ENCODE measurements at places on chromosomes 3 and 15. TPM values are rescaled to one million over a fixed set of nuclear protein-coding genes. Genes with fewer than 3 reads are reported as not detected.

The PLS1 gene
- 29.8 TPM for total RNA-seq

The TEX9 gene
- 17.3 TPM for total RNA-seq

- DNase-seq, result no peak
Observed at GRCh38 chr3:66381626-66382025, 119.2 kb downstream of the LRIG1 start.

DNA sequence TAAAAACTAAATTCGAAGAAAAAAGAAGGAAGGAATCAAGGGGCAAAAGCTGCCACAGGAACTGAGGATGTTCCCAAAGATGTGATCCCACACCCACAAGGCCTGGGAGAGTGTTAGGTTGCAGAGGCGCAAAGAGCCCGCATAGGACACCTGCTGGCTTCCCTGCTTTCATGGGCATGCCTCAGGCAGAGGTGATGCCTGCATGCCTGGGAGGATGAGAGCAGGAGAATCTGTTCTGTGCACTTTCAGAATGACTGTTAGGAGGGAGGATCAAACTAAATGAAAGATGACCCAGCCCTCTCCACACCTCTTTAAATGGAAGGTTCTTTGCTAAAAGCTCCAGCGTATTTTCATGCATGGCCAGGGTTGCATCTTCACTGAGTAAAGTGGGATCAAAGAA lies 162.4 kb downstream of the PLCL2 start:
- DNase-seq, result no peak

DNA sequence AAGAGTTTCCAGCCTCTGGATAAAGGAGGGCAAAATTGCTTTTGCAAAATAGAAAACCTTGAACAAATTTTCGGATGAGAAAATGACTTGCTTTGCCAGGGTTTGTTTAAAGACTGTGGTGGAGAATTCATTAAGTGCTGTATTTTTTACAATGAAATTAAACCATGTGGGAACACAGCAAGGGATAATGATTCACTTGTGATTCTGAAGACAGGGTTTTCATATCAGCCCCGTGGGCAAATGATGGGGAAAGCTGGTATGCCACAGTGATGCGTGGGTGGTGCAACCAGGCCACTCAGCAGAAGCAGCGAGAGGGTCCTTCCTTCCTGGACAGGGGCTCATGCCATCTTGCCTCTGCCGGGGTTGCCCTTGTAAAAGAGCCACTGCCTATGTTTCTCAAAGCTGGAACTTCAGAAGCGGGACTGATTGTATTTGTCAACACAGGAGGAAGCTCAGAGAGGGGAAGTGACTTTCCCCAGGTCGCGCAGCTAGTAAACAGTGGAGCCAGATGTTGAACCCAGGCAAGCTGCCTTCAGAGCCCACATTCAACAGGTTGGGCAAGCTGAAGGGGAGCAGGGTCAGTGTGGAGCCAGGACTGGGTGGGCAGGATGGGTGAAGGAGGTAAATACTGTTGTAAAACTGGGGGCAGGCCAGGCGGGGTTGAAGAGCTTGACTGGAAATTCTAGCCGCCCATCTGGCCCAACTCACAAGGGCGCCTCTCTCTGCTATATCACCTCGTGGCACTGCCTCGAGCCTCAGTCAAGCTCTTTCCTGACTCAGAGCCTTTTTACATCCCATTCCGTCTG lies 79.1 kb downstream of the TOP2B start:
- no peak for DNase-seq

GRCh38 chr3:17258823-17259436 lies 374.2 kb downstream of the PLCL2 start:
- no peak for DNase-seq

GRCh38 chr15:47720555-47720954 lies 3.2 kb downstream of the SEMA6D start:
- no peak for DNase-seq

DNA sequence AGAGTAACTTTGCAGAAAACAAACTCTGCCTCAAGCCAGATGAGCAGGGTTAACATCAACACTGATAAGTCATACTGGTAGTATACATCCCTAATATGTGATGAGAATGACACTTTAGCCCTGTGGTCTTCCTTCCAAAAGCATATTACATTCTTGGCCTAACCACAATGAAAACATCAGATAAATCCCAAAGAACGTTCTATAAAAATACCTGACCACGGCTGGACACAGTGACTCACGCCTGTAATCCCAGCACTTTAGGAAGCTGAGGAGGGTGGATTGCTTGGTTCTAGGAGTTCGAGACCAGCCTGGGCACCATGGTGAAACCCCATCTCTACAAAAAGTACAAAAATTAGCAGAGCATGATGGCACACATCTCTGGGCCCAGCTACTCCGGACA lies 4.7 kb downstream of the TMCC1 start:
- DNase-seq, result no peak

All from urinary bladder (tissue), 4 donors.